NCI-H446 treated with DMSO at 0.1 percent for 48 hours (cell line): ENCODE measurements at places on chromosomes 12 and 14.

DNA sequence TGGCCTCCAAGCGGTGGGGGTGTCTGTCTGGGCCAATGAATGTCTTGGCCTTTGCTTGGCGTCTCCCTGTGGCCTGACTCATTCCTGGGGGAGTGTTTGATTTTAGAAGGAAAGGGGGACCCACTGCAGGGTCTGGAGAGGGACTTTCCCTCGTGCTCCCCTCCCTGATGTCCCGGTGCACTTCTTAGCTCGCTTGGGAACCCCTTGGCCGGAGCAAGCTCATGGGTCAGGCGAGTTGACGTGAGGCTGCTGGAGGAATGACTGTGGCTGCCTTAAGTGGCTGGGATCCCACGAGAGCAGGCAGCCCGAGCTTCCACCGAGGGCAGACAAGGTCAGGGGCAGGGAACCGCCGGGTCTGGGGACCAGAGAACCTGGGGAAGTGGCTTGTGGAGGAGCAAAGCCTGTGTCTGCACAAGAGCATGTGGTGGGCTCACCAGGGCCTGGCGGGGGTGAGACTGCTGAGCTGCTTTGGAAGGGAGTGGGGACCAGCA, 218.4 kb upstream of the C14orf180 start:
- DNase-seq = no peak

DNA sequence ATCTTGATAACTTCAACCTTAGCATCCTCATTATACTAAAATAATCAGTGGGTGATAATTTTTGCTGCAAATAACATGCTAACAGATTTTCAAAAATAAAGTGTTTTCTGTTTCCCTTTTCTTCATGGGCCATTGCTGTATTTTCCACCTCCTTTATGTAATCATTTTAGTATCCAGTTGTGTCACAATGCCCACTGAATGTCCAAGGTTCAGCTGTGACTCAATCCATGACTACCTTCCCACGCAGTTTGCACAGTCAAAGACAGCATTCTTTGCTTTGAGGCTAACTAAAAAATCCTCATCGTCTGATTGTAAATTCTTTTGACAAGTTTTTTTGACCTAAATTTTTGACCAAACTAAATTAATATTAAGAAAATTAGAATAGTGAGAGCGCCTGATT, 474.1 kb downstream of the FLRT2 start:
- DNase-seq = no peak

DNA sequence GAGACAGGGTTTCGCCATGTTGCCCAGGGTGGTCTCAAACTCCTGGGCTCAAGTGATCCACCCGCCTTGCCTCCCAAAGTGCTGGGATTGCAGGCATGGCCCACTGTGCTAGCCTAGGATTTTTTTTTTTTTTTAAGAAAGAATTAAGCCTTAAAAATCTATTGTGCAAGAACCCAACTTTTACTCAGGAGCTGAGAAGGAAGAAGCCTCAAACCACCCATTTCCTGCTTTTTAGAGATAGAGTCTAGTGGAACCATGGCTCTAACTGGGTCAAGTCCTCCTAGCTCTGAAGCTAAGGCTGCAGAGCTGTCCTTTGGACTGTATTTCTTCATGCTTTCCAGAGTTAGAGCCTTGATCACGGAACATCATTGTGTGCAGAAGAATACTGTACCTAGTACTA, 1.3 kb upstream of the TSFM start:
- DNase-seq = no peak

- DNase-seq = no peak
Measured at GRCh38 chr12:132116709-132117557, 27.2 kb downstream of the DDX51 start.

DNA sequence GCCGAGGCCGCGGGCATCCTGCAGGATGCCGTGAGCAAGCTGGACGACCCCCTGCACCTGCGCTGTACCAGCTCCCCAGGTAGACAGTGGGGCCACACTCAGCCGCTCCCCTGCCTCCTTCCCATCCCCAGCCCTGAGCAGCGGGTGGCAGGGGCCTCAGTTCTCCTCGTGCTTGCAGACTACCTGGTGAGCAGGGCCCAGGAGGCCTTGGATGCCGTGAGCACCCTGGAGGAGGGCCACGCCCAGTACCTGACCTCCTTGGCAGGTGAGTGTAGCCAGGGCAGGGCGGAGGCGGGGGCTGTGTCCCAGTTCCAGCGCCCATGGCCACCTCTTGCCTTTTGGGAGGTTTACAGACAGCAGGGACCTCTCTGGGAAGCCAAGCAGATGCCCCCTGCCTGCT, 22.9 kb downstream of the HIP1R start:
- no peak for DNase-seq

GRCh38 chr14:92039063-92039718, 668 bp downstream of the TRIP11 start:
- peak; percentile 51 for DNase-seq

- no peak for DNase-seq
Measured at GRCh38 chr12:109926016-109926415, 25.9 kb downstream of the TCHP start.

DNA sequence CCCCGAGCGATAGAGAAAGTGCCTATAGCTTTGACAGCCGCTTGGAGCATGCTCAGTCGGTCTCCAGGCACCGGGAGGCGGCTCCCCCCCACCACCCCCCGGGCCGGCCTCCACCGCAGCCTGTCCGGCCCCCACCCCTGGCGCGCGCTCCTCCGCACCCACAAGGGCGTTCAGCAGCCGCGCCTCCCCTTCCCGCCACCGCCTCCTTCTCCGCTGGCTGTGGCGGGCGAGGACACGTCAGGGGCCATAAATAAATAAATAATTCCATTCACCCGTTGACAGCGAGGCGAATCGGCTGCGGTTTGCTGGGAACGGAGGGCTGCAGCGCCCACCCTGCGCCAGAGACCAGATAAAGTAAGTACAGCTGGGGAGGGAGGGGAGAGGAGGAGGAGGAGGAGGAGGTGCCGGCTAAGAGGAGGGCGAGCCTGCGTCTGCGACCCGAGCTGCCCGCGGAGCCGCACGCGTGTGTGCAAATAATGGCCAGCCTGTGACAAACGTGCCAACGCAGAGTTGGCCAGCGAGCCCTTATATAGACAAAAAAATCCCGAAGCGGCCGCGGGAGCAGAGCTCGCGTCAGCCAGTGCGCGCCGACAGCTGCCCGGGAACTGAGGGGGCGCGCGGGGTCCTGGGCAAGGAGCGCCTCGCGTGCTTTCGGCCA, at the start of gene SLC16A7:
Gene SLC16A7, plus strand, starts transcription at position 147 of the 658 bp plus-strand sequence. CDS start 108,773 bp downstream, outside the sequence.
- DNase-seq = peak; percentile 84

DNA sequence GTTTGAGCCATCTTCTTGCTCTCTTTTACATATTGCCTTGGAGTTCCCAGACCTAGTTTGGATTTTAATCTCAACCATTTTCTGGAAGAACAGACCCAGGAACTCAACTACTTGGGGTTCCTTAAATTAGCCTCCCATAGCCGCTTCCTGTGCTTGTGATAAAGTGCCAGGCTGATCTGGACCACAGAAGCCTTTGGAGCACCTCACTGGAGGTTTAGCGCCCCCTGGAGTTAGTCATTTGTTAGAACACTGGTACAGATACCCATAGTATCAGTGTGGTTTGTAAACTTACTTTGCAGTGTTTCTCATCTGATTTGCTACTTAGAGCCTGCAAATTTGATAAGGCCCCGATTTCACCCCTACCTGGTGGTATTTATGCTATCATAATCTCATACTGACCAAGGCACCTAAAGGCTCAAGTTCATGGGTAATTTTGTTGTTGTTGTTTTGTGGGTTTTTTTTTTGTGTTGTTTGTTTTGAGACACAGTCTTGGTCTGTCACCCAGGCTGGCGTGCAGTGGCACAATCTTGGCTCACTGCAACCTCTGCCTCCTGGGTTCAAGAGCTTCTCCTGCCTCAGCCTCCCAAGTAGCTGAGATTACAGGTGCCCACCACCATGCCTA, 3.7 kb downstream of the UNC119B start:
- peak; percentile 45 for DNase-seq

- DNase-seq = no peak
Measured at GRCh38 chr12:14976658-14977057, 3.8 kb downstream of the PDE6H start.

- no peak for DNase-seq
Measured at GRCh38 chr14:64722842-64723447, 18.7 kb downstream of the PLEKHG3 start.

GRCh38 chr14:21840765-21841164, 167.1 kb upstream of the OR4E1 start:
- no peak for DNase-seq

DNA sequence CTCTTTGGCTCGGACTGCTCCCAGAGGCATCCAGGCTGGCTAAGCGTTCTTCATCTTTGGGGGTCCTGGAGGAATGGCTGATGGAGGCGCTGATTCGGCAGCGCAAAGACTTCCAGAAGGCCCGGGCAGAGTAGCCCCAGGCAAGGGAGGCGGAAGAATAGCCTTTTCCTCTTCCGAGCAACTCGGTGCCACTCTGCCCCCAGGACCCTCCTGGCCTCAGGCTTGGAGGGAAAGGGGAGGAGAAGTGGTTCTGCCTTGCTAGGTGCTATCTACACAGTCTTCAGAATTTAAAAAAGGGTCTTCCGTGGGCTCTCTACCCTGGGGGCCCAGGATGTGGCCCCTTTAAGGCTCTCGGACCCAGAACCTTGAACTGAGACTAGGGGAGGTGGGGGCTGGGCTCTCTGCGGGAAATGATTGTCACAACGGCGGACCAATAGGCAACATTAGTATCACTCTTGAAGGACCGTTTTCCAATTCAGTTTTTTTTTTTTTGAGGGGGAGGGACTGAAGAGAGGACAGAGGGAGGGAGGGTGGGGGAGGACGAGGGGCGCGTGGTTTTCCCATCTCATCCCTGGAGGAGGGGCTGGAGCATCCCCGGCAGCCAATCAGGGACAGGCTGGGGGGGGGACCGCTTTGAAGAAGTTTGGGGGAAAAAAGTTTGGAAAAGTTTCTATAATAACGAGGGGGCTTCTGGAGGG, at the start of gene NFATC4:
Gene NFATC4, plus strand, starts transcription at position 671 of the 698 bp plus-strand sequence. CDS start 157 bp downstream, outside the sequence.
- DNase-seq = no peak

- no peak for DNase-seq
Measured at GRCh38 chr14:102238131-102238530, 66.8 kb downstream of the MOK start.

DNA sequence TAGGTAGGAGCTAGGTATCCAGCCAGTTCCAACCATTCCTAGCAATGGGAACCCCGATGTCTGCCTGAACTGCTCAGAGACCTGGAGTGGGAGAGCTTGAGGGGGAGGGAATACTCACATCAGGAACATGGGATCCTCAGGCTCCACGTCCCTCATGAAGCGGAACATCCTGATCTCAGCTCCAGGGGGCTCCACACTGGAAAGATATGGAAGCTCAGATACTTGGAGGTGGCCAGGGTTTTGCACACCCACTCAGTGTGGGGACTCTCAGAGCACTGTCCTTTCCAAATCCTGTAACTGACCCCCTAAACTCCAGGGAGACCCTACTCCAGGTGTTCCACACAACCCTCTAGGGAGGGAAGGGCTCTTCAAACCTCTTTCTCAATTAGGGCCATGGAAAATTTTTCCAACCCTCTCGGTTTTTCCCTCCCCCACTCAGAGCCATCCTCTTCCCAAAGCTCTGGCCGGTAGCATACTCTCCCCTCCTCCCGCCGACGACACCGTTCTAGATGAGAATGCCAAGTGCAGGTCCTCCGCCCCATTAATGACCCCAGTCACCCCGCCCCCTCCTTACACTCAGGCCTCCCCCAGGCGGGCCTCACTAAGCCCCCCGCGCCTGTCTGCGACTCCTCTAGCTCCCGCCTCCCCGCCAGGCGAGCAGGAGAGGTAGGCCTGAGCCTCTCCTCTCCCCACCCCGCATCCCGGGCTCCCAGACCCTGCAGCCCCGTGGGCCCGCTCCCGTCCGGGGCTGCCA, 597 bp downstream of the MLF2 start:
- DNase-seq = no peak

- no peak for DNase-seq
Measured at GRCh38 chr14:81187832-81188522, 32.8 kb downstream of the GTF2A1 start.

- DNase-seq = no peak
Measured at GRCh38 chr12:105935106-105935505, 203.6 kb downstream of the NUAK1 start.
